H54 (cell line): ENCODE measurements at places on chromosomes 12 and 14.

DNA sequence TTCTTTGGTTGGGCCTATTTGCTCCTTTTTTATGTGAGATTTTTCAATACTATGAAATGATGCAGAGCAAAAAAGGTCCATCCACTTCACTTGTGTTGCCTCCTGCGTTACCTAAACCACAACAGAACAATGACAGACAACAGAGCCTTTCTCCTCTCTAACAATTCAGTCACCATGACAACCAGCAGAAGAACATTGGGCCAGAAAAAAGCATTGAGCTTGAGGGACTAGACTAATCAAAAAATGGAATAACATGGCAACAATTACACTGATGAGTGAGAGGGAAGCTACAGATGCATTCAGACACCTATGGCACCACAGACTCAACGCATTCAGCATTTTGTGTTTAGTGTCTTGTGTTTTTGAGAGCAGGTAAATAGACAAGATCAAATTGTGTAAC, 44.6 kb upstream of the PTCSC3 start:
- no peak for DNase-seq

DNA sequence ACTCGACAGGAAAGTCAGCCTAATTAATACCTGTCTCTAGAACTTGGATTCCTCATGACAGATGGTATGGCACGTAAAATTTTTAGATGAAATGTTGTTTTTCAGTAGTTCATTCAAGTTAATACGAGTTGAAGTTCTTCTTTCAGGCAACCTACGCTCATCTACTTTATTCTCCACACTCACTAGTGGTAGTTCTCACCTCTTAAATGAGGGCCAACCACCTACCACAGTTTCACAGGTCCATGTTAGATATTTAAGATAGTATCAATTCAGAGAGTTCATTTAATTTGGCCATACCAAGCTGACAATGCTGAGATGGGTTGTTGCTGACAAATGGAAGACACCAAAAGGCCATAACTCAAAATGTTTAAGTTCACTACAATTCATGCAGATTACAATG, 50.6 kb downstream of the NIN start:
- DNase-seq = no peak

GRCh38 chr12:47982311-47982710, 18.9 kb downstream of the TMEM106C start:
- DNase-seq = no peak

- DNase-seq = no peak
These were observed 20.0 kb upstream of the SLC15A5 start for GRCh38 chr12:16297521-16297920.

DNA sequence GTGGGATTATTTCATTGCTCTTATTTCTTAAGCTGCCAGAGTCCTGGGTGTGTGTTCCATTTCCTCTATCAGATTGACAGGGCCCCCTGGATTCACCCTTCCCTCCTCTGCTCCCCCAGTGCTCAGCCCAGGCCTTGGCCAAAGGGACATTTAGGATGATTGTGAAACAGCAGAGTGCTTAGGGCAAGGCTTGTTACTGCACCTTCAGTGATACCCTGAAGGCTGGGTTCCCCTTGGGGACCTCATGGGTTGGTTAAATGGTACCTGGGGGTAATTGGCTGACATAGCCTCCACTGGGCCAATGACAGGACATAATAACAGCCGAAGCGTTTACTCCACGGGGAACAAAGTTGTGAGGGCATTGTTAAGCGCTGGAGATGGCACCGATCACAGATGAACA, 1.3 kb upstream of the KRT72 start:
- no peak for DNase-seq

- DNase-seq = peak; percentile 7
These were observed 335.1 kb downstream of the DUSP6 start for GRCh38 chr12:89016970-89017778.

DNA sequence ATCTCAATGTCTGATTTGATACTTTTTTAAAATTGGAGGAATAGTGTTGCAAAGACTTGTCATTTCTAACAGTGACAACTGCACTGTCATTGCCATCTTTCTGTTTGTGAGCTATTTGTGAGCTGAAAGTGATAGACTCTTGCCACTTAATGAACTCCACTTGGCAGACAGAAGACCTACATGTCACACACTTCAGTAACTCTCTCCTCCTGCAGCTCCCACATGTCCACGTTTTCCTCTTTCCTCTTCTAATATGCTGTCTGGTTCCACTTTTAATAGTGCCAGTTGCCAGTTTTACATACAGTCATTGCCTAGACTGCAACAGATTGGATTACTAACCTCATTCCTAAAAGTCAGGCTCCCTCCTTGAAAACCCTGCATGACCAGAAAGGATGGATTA, 121.5 kb downstream of the CAPZA3 start:
- DNase-seq = no peak

DNA sequence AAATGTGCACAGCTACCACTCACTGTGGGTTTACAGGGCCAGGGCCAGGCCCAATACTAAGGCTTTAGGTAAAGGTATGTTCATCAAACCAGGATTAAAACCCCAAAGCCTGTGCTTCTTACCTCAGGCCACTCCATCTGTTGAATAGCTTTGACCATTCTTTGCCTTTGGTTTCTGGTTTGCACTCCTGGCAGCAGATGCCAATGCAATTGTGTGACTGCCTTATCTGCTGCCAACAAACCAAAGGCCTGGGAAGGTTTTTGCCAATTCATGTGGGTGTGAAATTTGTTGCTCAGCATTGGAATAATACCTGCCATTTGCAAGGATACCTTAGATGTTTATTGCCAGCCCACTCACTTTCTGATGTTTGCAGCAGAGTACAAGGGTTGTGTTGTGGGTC, 221.6 kb downstream of the C12orf75 start:
- DNase-seq = no peak

DNA sequence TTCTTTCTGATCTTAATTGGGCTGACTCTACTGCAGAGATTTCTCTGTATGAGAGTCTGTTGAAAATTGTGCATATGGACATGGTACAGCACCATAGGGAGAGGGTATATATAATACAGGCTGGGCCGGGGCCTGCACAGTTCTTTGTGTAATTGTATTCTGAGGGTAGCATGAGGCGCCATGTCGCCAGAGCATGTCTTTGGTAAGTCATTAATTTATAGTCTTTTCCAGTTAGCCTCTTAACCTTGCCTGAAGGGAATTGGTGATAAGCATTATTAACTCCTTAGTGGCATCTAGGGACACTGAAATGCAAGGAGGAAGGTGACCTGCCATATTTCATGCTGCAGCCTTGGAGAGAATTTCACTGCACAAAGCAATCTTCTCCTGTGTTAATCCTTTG, 569.9 kb downstream of the TMTC2 start:
- no peak for DNase-seq

DNA sequence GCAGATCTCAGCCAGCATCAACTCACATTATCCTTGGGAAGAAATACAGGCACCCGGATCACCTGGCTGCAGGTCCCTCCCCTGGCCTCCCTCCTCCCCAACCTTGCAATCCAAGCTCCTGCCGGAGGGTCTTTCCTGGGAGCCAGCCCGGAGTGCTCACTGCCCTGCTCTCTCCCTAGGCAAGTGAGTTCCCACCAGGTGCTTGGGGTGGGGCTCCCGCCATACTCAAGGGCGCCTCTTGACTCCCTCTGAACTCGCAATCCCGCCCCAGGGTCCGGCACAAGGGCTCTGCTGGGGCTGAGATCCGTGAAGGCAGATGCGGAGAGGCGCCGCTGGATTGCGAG, 1.2 kb upstream of the CEP170B start:
- DNase-seq = no peak

DNA sequence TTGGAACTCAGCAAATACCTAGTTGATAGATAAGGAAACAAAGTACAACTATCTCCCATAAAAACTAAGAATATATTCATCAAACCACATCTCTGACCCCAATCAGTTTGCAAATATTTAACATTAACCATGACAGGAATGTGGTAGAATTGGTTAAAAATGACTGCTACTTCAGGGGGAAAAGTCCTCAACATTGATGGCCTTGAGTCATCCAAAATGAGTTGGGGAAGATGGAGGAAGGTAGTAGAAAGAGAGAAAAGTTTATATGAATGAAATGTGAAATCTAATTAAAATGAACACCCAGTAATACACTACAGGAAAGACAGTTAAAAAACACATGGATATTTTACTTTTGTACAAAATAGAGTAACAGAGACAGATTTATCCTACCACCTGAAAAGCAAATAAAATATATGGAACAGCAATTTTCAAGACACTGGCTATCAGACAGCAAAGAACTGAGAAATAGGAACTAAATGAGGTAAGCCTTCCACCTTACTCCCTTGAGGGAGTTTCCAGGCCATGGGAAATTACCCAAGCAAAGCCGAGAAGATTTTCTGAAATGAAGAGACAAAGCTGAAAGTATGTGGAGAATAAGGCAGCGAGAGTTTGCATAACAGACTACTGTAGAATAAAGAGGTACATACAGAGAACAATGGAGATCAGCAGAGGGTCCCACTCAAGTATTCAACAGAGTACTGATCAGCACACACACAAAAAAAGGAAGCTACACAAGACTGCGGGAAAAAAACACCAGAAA, 49.6 kb downstream of the TC2N start:
- DNase-seq = no peak

DNA sequence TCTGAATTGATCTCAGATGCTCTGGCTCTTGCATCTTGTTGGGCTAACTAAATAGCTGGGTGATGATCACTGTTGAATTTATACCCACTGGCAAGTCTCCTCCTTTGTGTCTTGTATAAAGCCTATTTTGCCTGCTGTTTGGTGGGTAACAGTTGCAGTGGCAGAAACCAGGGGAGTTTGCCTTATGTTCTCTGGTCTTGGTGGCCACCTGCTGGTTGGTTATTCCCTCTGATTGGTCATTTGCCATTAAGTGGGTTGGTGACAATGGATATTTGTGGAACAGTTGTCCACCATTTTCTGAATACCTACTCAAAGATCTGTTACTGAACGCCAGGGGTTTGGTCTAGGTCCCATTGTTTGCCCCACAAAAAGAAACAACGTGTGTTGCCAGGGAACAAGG, 52.1 kb downstream of the AVPR1A start:
- DNase-seq = no peak

DNA sequence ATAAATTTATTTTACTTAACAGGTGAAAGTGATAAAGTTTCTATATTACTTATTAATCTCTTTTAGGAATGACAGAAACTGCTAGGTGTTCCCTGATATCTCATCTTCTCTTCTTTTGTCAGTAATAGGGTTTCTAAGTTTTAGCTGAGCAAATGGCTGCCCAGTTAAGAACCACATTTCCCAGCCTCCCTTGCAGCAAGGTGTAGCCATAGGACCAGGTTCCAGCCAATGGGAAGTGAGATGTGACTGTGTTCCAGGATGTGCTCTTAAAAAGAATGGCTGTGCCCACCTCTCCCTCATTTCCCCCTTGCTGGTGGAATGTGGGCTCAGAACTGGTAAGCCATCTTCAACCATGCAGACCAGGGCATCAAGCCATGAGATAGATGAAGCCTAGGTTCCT, 165.6 kb downstream of the HELB start:
- DNase-seq = no peak

DNA sequence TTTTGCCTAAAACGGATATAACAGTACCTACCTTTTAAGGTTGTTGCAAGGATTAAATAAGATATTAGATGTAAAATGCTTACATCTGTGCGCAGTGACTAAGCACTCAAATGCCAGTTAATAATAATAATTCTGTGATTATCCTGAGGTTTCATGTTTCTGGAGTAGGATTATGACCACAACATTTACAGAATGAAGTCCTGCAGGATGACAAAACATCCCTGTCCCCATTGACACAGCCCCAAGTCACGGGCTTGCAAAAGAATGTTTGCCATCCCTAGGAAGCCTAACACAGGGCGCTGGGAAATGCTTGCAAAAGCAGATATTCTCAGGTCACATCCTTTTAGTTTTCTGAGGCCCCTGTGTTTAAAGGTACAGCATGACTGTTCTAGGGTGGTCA, 20.1 kb downstream of the SUSD6 start:
- no peak for DNase-seq

DNA sequence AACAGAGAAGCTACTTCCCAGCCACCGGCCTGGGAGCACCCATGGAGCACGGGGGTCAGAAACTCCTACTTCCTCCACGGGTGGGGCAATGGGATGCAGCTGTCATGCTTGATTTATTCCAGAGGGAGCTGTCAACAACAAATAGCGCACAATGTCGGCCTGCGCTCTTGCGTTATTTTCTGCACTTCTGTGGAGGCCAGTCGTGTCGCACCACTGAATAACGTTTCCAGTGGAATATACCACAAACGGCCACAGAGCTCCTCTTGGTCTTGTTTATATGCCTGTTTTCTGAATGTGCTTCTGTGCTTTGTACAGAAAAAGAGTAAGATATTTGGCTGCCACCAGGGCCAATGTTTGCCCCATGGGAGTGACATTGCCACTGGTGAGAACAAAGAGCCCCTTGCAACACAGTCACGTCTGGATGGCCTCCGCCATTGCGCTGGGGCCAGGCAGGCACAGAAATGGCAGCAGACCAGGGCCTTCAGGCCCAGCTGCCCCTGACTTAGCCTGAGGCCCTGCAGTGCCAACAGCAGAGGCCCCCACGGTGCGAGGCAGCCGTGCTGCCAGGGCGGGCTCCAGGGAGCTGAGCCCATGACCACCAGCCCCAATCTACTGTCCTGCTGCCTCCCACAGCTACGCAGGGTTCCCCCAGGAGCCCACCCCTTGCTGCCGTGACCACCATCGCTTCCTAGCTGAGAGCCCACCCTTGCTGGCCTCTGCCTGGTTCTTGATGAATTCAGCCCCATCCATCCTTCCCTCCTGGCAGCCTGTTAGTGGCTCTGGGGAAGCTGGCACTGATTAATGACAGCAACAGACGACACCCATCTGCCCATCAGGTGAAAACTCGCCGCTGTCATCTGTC, 28.9 kb upstream of the TMEM179 start:
- DNase-seq = no peak

DNA sequence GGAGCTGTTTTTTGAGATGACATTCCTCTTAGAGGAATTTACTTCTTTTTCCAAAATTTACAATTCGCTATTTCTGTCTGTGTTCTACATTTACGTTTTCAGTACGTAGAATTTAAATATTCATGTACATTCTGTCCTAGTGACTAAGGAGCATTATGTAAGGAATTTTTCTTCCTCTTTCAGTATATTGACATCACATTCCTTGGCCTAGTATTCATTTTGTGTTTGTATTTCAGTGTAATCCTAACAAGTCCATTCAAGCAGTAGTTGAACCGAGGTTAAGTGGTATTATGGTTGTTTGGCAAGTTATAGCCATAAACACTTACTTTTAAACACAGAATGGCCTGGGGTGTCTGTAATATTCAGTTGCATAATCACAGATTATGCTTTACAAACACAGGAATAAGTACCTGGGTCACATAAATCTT, 465.2 kb downstream of the PCNX1 start:
- DNase-seq = no peak

- no peak for DNase-seq
These were observed 19.7 kb downstream of the PLEKHG3 start for GRCh38 chr14:64723691-64724577.

DNA sequence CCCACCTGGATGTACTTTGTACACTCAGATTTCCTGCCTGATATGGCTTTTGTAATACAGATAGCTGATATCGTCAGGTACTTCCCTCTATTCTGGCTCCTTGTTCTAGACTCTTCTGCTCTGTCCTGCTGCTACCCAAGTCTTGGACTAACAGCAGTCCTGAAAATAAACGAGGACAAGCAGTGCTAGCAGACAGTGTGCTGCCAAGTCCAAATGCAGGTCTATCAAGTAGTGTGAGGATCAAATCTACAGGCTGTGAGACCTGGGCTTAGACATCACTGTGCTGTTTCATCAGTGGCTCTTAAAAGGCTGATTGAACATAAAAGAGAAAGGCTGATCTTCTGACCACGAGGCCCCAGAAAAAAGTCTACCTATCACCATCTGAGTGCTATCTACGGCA, 418.1 kb downstream of the APAF1 start:
- DNase-seq = no peak
